ENCODE measurements at places on chromosomes 6 and 20.

- DNase-seq, result no peak
Observed at GRCh38 chr6:95204178-95204577, 373.2 kb upstream of the MANEA start.

DNA sequence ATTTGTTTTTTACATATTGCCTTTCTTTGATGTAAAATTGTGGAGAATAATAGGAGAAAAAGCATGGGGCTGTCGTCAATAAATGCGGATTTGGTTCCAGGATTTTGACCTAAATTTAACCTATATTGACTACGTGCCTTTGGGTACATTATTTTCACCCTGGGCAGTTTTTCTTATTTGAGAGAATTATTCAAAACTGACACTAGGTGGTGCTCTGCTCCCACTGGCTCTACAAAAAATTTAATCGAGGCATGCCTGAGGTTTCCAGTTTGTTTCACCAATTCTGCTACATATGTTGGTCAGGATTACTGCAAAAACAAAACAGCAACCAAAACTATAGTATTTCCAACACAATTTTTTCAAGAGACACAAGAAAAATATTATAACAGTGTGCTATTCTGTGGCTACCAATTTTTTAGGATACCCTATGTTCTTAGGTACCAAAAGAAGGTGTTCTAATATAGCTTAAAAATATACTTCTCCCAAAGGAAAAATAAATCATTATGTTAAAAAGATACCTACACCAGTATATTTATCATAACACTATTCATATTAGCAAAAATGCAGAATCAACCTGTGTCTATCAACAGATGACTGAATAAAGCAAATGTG is 48.6 kb upstream of the FABP7 start:
- peak; percentile 53 for DNase-seq

DNA sequence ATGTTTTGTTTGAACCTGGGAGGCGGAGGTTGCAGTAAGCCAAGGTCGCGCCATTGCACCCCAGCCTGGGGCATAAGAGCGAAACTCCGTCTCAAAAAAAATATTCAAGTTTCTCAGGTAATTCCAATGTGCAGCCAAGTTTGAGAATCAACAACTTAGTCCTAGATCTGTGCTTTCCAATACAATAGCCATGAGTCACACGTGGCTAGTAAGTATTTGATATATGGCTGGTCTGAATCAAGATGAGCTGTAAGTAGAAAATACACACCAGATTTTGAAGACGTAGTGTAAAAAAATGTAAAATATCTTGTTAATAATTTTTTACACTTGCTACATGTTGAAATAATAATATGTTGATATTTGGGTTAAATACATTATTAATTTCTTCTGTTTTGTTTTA is 35.0 kb upstream of the BTBD3 start:
- DNase-seq, result no peak

DNA sequence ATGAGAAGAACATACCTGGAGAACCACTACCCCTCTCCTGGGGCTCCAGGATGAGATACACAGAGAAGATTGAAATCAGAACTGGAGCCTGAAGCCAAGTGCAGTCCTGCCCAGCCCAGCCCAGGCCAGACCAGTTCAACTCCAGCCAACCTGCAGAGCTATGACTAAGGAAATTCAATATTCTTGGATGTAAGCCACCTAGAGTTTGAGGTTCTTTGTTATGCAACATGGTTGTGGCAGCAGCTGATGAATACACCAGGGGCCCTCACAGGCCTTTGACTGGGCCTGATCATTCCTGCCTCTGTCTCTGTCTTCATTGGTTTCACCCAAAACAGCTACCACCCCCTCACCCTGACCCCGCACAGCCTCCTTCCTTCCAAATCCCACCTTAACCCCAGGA is 167.8 kb downstream of the LRFN2 start:
- DNase-seq, result no peak

- no peak for DNase-seq
Observed at GRCh38 chr6:107563694-107564588, 74.0 kb downstream of the SOBP start.

DNA sequence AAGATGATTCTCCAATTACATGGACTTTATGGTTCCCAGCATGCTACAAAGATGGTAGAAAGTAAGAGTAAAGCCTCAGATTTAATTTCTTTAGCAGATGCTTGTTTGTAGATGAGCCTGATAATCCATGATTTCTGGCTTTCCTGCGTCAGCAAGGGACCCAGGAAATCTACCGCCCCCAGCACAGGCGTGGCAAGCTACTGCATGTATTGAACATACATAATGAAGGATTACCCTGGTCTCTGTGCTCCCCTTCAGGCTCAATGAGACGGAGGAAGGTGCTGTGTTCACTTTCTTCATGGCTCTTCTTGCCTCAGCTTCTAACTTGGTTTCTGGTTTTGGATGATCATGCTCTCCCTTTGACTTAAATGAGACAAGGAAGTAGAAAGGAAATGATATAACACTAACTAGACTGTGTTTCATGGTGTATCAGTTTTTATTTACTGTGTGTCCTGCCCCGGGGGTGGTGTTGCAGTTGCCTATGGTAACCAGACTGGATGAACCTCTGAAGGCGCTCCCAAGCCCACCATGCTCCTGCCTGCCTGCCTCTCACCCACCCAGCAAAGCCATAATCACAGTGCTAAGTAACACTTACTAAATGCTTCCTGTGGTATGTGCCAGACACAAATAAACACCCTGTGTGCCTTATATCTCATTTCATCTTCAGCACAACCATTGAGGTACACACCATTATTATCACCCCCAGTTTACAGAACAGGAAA is 17.9 kb downstream of the GCM1 start:
- DNase-seq, result no peak

DNA sequence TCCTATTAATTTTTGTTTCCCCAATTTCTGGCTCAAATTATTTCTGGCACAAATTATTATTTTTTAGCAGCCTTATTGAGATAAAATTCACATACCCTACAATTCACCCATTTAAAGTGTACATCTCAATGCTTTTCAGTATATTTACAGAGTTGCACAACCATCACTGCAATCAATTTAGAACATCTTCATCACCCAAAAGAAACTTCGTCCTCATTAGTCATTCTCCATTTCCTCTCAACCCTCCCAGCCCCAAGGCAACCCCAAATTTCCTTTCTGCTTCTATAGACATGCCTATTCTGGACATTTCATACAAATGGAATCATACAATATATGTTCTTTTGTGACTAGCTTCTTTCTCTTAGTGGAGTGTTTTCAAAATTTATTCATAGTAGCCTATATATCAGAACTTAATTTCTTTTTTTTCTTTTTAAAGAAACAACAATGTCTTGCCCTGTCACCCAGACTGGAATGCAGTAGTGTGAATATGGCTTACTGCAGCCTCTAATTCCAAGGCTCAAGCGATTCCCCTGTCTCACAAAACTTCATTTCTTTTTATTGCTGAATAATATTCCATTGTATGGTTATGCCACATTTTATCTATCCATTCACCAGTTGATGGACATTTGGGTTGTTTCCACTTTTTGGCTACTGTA is 84.5 kb downstream of the DNAH8 start:
- no peak for DNase-seq

DNA sequence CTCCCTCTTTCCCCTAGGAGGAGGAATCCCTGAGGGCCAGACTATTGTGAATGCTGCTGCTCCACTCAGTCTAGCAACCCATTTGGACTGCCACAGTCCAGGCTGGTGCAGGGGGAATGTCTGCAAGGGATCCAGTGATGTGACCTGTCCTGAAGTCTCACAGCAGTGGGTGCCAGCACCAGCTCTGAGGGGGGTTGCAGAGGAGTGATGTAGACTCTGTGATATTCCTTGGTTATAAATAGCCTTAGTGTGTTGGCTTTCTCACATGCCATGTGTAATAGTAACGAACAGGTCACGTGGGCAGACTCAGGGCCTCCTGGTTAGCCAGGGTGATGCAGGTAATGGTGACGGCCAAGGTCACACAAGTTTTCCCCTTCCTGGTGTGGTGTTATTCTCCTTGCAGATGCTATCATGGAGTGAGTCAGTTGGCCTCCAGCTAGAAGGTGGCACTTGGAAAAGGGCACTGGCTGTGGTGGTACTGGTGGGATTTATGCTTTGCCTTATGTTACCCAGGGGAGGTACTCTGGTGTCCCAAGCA is 404.4 kb downstream of the UTRN start:
- DNase-seq, result no peak

DNA sequence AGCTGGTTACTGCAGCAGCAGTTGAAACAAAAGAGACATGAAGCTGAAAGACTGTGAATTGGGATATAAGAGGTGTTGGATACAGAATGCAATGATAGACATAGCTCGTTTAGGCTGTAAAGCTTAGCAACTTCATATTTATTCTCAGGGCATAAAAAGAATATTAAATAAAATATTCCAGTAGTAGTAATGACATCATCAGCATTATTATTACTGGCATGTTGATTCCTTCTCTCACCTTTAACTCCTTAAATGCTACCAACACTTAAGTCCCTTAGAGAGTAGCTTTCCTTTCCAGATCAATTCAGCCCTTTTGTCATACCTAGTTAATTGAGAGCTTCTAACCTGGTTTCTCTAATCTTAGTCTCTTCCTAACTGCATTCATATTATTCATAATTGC is 81.4 kb upstream of the STXBP5 start:
- no peak for DNase-seq

DNA sequence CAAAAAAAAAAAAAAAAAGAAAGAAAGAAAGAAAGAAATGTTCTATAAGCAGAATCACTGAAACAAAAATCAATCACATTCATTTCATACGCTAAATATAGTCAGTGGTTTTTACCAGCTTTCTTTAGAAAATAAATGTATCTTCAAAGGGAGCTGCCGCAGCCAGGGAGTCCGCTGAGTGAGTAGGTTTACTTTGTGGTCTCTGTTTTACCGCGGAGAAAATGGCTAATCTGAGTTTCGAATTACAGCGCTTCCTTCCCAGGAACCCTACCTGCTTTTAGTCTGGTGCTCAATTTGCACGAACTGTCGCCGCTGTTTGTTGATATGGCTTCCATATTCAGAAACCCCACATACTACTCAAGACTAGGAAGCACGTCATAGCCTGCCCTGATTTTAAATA is 102.4 kb downstream of the TFAP2A start:
- DNase-seq, result no peak

GRCh38 chr20:64143018-64143801 is 21.0 kb upstream of the MYT1 start:
- no peak for DNase-seq

GRCh38 chr6:13299918-13300317 is 28.4 kb downstream of the TBC1D7 start:
- DNase-seq, result no peak

DNA sequence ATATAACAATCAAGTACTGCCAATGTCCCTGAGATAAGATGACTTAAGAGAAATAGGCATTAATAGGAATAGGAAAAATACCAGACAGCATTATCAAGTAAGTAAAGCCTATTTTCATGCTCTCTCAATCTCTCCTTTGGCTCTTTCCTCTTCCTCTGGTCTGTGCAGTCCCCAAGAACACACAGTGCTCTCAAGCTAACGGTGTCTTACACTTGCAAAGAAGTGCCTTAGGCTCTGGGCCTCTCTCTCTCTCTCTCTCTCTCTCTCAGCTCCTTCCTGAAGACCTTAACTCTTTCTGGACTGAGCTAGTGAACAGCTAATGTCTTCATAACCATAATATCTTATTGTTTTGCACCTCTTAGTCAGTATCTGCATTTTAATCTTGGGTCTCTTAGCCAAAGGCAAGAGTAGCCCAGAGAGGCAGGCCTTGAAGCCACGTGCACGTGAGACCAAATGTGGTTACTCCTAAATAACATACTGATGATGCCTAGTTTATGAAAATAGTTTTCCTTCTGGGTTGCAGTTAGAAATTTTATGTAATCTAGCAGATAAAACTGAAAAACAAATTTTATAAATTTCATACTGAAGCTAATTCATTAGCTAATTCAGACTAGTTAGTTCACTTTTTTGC is 70.8 kb downstream of the TPD52L1 start:
- DNase-seq, result no peak

- DNase-seq, result no peak
Observed at GRCh38 chr6:4491501-4492260, 284.5 kb upstream of the CDYL start.

GRCh38 chr20:2005831-2006426 is 12.1 kb upstream of the PDYN start:
- peak; percentile 61 for DNase-seq

DNA sequence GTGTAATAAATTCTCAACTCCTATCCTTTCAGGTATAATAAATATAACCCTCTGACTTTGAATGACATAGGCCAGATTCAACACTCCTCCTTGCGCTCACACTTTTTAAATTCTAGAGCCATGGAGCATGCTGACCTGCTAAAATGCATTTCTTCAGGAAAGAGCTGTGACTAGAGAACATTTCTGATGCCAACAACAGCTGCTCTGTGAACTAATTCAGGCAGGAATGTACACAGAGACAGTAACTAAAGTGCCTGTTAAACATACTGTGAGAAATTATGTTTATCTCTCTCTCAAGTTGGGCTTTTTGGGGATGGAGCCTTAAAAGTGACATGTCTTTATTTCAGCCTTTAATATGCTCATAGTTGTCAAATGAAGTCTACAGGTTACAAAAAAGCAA is 8.3 kb downstream of the NHSL1 start:
- DNase-seq, result no peak

GRCh38 chr6:45305546-45305945 is 22.6 kb upstream of the RUNX2 start:
- no peak for DNase-seq

DNA sequence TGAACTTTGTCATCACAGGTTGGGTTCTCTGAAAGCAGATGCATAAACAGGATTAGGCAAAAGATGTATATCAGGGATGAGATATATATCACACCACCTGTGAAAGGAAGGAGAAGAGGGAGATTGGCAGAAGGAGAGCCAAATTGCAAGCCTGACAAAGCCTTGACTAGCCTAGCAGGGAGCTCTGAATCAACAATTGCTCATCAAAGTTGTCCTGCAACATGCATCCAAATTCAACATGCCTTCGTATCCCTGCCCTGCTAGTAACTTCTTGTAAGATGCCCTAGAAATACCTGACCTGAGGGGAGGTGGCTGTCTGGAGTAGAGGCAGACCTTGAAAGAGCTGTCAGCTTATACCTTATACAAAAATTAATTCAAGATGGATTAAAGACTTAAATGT is 207.1 kb upstream of the HTR1E start:
- no peak for DNase-seq

GRCh38 chr6:90179190-90180169 is 117.2 kb downstream of the BACH2 start:
- no peak for DNase-seq

DNA sequence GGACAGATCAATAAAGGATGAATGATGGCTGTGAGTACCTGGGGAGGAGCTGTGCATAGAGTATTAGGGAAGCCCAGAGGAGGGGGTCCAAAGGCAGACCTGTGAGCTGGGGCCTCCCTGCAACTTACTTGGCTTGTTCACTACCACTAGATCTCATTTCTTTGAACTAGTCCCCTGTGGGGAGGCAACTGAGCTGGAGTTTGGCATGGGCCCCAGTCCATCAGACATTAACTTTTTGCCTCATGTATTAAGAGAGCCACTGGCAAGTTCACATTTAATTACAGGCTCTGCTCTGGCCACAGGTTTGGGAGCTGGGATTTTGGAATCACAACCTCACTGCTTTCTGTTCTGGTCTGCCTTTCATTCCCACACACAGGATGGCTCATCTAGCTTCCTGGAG is 254.1 kb downstream of the PRL start:
- DNase-seq, result no peak

Data from retina (tissue), 1 donor.